Activated T-cell treated with anti-CD3 and anti-CD28 coated beads, Interleukin-2, amount 50 U/mL, for 4 hours (primary cell): ENCODE measurements at places on chromosomes 13 and 19. TPM values are rescaled to one million over a fixed set of nuclear protein-coding genes. Genes with fewer than 3 reads are reported as not detected.
A peak's percentile ranks its signal among the peaks of the same experiment; 100 is the strongest.

DNA sequence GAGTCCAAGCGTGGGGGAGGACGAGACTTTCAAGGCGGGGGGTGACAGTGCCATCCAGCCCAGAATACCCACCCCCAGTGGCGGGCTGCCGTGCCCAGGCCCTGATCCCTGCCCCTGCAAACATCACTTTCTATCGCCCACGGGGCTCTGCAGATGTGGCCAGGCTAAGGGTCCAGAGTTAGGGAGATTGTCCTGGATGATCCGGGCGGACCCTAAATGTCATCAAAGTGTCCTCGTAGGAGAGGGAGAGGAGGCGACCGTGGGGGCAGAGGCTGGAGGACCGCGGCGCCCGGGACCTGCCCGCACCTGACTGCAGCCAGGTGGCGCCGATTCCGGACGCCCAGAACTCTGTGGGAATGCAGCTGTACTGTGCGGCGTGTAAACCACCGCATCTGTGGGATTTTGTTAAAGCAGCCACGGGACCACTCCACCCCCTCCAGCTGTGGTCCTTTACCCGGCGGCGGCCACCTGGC lies 32.4 kb downstream of the GJA3 start:
- DNase-seq: no peak

DNA sequence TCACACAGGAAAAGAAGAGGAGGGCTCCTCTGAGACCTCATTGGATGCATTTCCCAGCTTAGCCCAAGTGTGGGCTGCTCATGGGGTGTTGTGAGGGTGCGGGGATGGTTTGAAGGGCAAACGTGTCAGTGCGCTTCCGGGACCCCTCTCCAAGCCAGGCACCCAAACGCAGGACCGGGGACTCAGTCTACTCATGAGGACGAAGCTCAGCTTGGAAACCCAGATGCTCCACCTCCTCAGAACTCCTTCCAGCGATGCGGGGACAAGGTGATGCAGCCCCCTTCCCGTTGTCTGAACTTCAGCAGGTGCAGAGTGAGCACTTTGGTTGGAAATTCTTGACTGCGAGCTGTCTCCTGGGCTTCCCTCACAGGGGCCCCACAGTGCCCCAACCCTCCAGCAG lies 33.1 kb upstream of the MTIF3 start:
- no peak for DNase-seq

DNA sequence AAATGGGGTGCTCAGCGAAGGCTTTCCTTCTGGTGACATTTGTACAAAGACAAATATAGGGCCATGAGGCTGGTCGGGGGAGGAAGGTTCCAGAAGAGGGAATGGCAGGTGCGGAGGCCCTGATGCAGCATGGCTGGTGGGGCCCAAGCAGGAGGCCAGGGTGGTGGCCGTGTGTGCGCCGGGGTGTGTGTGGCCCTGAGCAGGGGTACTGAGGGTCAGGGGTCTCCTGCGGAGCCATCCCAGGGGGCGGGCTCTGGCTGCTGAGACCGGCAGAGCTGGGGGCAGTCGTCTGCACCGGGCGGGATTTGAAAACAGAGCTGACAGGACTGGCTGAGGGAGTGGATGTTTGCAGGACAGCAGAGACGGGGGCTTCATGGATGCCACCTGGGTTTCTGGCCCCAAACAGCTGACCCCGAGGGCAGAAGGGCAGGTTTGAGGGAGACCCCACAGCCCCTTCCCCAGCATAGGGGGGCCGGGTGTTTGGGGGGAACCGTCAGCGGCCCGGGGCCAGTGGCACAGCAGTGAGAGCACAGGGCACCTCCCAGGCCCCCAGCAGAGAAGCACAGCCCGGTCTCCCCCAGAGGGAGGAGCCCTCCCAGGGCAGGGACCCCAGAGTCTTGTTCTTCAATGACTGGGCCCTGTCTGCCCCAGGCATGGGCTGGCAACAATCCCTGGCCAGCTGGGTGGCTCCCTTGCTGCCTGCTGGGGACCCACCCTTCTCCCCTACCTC lies 11.4 kb downstream of the PIAS4 start:
- DNase-seq: no peak

GRCh38 chr13:24176351-24177101 lies 16.0 kb downstream of the SPATA13 start:
- no peak for DNase-seq

DNA sequence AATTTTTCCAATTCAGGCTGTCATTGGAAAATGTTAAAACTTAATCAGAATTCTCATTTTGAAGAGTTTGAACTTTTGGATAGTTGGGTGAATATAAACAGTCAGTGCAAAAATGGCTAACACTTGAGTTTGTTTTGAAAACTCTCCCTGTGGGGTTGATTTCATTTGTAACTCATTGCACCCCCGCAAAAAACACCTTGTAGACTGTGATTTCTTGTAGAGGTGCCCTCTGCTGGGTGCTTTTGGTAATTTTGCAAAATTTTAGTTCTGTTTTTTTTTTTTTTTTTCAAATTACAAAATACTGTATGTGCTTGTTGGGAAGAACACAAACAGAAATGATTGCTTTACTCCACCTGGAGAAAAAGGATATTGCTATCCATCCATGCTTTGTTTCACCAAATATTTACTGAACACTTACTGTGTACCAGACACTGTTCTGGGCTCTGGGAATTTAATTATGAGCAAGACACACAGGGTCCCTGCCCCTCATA lies 28.2 kb upstream of the GPI start:
- DNase-seq: peak; percentile 44

GFY gene
- not detected for total RNA-seq

GRCh38 chr13:23806874-23807526 lies 82.2 kb downstream of the MIPEP start:
- DNase-seq: no peak

RYR1 gene
- 3.9 TPM for total RNA-seq

ARL11 gene
- 0.30 TPM for total RNA-seq

GGN gene
- total RNA-seq: 0.11 TPM

DNA sequence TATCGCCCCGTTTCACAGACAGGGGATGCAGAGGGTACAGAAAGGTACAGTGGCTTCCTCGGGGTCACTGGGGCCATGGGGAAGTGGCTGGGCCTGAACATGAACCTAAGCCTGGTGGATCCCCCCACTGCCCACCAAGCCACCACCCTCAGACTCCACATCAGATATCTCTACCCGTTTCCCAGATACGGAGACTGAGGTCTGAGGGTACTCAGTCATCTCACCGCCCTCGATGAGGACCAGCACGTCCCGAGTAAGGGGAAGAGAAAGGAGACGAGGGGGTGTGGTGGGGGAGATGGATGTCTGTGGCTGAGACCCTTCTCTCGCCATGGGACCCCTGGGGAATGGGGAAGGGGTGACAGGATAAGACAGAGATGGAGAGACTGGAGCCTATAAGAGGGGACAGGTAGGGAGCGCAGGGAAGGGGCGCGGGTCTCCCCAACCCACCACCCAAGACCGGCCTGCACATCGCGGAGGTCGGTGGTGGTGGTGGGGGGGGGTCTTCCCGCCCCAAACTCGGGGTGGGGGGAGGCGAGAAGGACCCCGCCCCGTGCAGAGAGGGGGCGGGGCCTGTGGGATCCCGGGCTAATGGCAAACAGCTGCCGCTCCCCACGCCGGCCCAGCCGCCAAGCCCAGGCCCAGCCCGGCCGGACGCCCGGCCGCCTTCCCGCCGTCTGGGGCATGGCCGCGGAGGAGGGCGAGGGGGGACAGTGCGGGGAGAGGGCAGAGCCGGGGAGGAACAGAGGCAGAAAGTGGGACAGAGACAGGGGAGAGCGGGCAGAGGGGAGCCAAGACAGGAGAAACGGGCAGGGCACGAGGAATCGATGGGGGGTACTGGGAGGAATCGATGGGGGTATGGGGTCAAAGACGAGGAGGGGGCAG lies 698 bp downstream of the KANK2 start:
- DNase-seq: no peak

DNA sequence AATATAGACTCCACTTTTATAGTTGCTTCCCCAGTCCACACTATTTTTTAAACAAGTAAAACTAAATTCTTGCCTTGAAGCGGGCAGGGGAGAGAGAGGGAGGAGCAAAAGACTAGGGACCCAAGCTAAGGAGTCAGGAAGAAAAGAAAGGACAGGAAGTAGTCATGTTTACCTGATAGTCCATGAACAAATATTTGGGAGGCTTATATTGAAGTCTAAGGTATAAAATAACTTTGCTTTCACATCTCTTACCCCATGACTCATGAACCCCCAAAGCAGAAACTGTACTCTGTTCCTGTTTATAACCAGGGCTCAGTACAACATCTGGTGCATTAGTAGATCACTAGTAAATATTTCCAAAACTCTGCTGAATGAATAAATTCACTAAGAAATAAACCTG lies 67.3 kb downstream of the ZAR1L start:
- no peak for DNase-seq

GRCh38 chr19:632579-633067 lies 714 bp downstream of the POLRMT start:
- DNase-seq: no peak

- DNase-seq: no peak
Observed at GRCh38 chr13:93982179-93982918, 497.1 kb downstream of the DCT start.

ZNF534 gene
- not detected for total RNA-seq

DNA sequence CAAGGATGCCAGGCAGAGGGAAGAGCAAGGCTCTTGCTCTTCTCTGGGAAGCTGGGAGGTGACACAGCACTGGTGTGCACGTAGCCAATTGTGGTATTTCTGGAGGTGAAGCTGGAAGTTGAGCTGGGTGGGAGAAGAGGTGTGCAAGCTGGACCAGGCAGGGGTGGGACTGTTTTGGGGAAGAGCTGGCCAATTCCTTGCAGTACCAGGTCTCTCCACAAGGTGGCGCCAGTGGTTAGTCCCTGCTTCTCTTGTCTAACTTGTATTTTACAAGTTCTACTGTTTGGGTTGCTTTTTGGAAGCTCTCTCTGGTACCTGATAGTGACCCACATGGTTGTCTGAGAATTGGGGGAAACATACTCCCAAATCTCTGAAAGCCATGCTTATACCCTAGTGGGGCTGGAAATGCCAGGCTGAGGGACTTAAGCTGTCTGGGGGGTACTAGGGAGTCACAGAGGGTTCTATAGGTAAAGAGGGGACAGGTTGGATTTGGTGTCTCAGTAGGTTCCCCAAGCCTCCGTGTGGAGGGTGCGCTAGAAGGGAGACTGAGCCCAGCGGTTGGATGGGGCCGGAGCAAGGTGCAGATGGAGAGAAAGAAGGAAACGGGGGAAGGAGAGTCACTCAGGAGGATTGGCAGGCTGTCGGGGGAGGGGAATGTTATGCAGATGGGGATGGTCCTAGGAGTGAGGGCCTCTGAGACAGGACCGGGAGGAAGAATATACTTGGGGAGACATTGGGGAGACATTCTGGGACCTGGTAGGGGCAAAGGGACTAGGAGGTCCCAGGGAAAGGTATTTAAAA lies 3.0 kb downstream of the HPN start:
- peak; percentile 58 for DNase-seq

- DNase-seq: no peak
Observed at GRCh38 chr19:50155520-50156109, 7.5 kb downstream of the IZUMO2 start.
